Activated CD4-positive, alpha-beta memory T cell treated with anti-CD3 and anti-CD28 coated beads, Interleukin-2, amount 10 ng/mL, durations not matched to agents 7 days and 5 days (primary cell): ENCODE measurements at places on chromosomes 1 and 21. TPM values are rescaled to one million over a fixed set of nuclear protein-coding genes. Genes with fewer than 3 reads are reported as not detected.

The FCRL5 gene
- total RNA-seq, result not detected

- no peak for DNase-seq
Observed at GRCh38 chr21:44301961-44302406, 2.1 kb downstream of the PFKL start.

DNA sequence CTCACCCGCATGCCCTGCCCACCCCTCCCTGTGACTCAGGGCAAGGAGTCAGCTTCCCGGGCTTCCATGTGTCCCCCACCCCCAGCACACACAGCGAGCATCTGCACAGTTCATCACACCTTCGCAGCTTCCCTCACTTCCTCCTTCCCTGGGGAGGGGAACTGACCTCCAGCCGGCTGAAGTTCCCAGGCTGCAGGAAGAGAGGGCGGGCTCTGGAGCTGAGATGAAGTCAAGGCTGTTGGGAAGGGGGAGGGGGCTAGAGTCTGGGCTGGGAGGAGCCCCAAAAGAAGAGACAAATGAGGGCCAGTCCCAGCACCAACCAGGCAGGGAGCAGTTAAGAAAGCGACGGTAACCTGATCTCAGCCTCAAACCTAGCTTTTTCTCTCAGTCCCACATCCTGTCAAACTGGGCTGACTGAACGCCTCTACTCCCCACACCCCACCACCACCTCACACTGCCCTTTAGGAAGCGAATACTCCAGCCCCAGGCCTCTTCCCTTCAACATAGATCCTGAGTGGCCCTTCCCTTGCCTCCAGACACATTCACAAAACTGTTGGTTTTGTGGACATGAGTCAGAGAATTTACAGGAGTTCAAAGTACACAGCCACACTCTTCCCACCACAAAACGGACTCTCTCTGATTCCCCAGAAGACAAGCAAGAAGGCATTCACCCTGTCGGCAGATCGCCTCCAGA is 1.8 kb downstream of the RHOC start:
- peak; percentile 79 for DNase-seq

- DNase-seq, result no peak
Observed at GRCh38 chr1:93661829-93662474, 19.7 kb downstream of the BCAR3 start.

DNA sequence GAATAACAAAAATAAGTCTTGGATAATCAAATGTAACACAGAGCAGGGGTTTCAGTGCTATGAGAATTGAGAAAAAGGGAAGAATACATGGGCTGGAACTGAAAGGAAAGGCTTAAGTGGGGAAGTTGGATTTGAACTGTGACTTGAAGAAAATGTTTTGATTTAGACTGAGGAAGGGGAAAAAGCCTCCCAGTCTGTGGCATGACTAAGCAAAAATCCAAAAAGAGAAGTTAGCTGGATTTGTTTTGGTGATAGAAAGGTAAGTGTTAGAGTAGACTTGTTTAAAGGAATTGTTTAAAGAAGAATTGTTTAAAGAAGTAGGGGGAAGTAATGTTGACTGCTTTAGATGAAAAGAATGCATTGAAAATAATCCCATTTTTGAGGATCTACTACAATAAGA is 46.0 kb downstream of the KCNK2 start:
- DNase-seq, result no peak

- DNase-seq, result no peak
Observed at GRCh38 chr1:94191216-94191615, 46.2 kb downstream of the ARHGAP29 start.

GRCh38 chr1:54566438-54567141 is 18.6 kb downstream of the ACOT11 start:
- no peak for DNase-seq

- DNase-seq, result no peak
Observed at GRCh38 chr21:35220301-35220700, 171.2 kb upstream of the RUNX1 start.
